Lower lobe of right lung (tissue), 2 donors: ENCODE measurements at places on chromosomes 6 and 20. TPM values are rescaled to one million over a fixed set of nuclear protein-coding genes. Genes with fewer than 3 reads are reported as not detected.

DNA sequence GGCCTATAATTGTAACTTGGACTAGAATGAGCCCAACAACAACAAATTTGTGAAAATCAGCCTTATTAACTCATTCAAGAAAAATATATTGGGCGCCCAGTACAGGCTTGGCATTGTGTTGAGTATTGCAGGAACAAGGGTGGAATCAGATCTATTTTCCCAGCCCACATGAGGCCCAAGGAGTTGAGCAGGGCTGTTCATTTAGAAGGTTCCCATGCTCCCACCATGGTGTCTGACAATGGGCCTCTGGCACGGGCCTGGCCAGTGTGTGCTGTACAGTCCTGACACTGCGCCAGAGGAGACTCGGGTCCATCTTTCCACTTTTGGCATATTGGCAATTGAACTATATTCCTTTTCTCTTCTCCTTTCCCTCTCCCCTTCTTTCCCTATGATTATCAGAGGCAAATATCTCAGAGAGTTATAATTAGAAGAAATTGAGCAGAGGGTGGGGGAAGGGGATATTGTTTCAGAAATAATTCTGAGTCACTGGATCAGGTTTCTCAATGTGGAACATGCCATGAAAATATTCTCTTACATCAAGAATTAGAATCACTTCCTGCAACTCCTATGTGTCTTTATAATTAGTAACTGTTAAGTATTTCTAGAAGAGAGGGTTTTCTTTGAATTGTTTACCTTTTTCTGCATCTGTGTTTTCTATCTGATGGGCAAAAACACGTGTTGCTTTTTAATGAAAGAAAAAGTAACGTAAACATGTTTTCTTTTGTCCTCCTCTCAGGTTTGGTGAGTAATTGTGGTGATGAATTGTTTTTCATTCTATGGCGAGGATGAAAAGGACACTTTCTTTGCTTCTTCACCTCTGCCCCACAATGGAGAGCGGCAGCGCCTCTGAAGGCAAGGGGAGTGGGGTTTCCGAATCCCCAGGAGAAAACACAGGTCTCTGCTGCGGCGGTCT is 209.4 kb downstream of the FOXA2 start:
- H3K4me3 ChIP-seq = no peak overlapping the region
- no peak overlapping the region for H3K27ac ChIP-seq
- DNase-seq = no peak
- no peaks in the 10 kb centered on the region for H3K4me1 ChIP-seq

DNA sequence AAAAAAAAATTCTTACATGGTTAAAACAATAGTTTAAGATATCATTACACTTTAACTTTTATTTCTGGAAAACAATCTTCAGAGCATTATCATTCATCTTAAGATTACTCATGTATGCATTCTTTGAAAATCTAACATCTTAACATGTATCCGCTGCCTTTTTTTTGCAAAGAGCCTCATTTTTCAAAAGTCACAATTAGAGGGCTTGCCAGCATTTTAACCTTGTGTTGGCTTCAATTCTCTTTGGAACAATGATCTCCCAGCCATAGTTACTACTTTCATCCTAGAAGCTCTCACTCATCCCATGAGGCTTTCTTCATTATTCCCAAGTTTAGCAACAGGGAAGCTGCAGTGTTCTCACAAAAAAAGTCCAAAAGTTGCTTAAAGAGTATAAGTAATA is 330.8 kb downstream of the BCKDHB start:
- no peaks in the 10 kb centered on the region for H3K27me3 ChIP-seq
- H3K4me1 ChIP-seq = no peaks in the 10 kb centered on the region
- no peak for DNase-seq
- H3K36me3 ChIP-seq = no peaks in the 10 kb centered on the region
- H3K4me3 ChIP-seq = no peak overlapping the region

DNA sequence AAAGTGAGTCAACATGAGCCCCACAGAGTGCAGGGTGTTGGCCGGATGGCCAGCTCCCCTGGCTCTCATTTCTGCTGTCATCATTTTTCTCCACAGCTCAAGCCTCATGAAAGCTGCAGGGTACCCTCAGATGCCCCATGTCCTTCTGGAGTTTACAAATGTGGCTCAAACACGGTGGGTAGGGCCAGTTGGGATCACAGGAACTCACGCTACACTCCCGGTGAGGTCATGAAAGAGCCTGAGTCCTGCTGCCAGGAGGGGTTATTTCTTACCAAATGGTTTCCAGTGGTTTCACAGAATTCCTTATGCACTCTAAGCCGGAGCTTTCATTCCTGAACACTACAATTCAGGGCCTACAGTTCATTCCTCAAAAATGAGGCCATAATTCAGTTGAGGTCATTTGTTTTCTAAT is 78.7 kb downstream of the TMEM170B start:
- no peaks in the 10 kb centered on the region for H3K4me1 ChIP-seq
- no peak for DNase-seq
- H3K36me3 ChIP-seq = no peaks in the 10 kb centered on the region
- no peak overlapping the region for H3K27ac ChIP-seq
- no peak overlapping the region for H3K4me3 ChIP-seq

GRCh38 chr20:22403022-22403631 is 181.2 kb downstream of the FOXA2 start:
- peak overlapping the region; percentile 38 for H3K4me3 ChIP-seq
- H3K36me3 ChIP-seq = no peaks in the 10 kb centered on the region
- peak overlapping the region; percentile 64 for H3K27ac ChIP-seq

- no peaks in the 10 kb centered on the region for H3K27me3 ChIP-seq
- no peaks in the 10 kb centered on the region for H3K36me3 ChIP-seq
- peaks cover 23% of the 10 kb centered on the region for H3K4me1 ChIP-seq
- no peak overlapping the region for H3K4me3 ChIP-seq
These were observed 15.4 kb upstream of the TRIB3 start for GRCh38 chr20:364905-365794.

DNA sequence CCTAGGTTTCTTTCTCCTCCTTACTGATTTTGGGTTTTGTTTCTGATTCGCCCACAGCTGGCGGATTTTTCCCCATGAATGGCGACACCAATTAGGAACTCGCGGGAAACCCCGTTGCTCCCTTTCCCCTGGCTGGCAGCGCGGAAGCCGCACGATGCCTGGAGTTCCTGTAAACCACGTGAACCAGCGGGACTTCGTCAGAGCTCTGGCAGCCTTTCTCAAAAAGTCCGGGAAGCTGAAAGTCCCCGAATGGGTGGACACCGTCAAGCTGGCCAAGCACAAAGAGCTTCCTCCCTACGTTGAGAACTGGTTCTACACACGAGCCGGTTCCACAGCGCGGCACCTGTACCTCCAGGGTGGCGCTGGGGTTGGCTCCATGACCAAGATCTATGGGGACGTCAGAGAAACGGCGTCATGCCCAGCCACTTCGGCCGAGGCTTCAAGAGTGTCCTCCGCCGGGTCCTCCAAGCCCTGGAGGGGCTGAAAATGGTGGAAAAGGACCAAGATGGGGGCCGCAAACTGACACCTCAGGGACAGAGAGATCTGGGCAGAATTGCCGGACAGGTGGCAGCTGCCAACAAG is 3.2 kb upstream of the SEC23B start:
- no peak overlapping the region for H3K27ac ChIP-seq
- peaks cover 17% of the 10 kb centered on the region for H3K4me1 ChIP-seq
- no peak overlapping the region for H3K4me3 ChIP-seq
- DNase-seq = no peak
- H3K36me3 ChIP-seq = peaks cover 1% of the 10 kb centered on the region

DNA sequence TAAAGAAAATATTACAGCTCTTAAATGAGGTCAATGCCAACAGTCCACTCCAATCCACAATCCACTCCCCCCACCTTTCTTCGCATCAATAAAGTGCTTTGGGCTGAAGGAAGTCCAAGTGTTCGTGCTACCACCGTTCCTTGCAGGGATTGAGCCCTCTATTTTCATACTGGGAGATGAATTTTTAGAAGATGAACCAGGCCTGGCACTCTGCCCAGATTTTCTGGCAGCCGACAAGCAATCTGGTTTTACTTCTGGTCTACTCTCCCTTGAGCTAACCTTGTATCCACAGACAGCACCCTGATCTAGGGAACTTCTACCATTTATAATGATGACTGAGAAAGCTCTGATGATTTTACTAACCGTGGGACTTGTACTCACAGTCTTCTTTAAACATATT is 72.3 kb downstream of the BTBD9 start:
- no peaks in the 10 kb centered on the region for H3K36me3 ChIP-seq
- no peak for DNase-seq
- no peak overlapping the region for H3K27ac ChIP-seq
- H3K27me3 ChIP-seq = no peaks in the 10 kb centered on the region
- H3K4me1 ChIP-seq = peaks cover 21% of the 10 kb centered on the region
- H3K4me3 ChIP-seq = no peak overlapping the region

DNA sequence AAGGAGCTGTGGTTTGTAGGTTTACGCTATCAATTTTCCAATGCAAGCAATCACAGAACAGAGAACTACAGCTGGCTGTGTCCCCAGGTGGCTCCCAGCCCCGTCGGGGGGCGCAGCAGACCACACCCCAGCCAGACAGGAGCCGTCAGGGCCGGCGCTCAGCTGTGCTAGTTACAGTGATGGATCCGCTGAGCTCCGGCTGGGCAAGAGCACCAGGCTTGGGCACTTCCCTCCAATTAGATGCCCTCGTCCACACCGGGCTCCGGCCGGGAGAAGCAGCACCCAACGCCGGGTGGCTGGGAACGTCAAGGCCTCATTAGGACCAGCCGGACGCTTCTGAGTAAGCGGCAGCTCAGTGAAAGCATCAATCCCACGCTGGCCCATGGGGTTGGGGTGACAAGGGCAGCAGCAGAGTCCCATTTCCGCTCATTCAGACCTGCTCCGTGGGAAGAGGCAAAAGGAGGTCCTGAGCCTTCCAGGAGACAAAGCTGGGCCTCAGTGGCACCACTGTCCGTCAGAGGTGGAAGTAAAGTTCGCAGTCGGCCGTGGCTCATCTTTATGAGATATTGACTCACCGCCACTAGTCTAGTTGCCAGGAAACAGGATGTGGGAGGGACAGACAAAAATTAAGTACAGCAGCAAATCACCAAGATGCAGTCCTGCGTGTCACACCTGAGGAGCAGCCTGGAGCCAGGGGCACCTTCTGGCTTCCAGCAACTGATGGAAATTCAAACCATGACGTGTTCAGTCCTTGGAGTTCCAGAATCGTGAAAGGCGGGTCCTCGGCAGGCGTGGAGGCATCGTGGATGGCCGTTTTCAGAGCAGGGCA is 164.1 kb downstream of the TAF4 start:
- DNase-seq = no peak
- H3K4me1 ChIP-seq = no peaks in the 10 kb centered on the region
- H3K36me3 ChIP-seq = no peaks in the 10 kb centered on the region
- peaks cover 35% of the 10 kb centered on the region for H3K27me3 ChIP-seq
- no peak overlapping the region for H3K27ac ChIP-seq

DNA sequence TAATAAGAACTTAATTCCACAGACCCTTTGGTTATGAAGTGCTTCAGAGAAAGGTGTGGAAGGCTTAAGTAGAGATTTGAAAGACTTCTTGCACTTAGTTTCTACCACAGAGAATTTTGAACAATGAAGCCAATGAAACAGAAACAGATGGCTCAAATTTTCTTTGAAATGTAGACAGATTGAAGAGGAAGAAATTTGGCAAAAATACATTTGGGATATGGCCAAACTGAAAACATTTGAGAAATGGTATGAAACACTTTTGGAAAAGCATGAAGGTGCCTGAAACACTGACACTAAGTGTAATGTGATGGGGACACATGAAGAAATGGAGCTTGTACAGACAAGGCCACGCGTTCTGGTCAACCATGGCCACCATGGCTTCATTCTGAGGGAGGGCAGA is 272.4 kb upstream of the EXOC2 start:
- DNase-seq = no peak
- no peak overlapping the region for H3K27ac ChIP-seq
- no peaks in the 10 kb centered on the region for H3K27me3 ChIP-seq
- H3K4me3 ChIP-seq = no peak overlapping the region
- no peaks in the 10 kb centered on the region for H3K36me3 ChIP-seq
- H3K4me1 ChIP-seq = no peaks in the 10 kb centered on the region

- H3K4me3 ChIP-seq = no peak overlapping the region
- no peaks in the 10 kb centered on the region for H3K27me3 ChIP-seq
- no peaks in the 10 kb centered on the region for H3K4me1 ChIP-seq
- H3K27ac ChIP-seq = no peak overlapping the region
- DNase-seq = no peak
These were observed 479.6 kb upstream of the CHD6 start for GRCh38 chr20:42097741-42098140.

GRCh38 chr20:63492518-63492917 is 6.4 kb downstream of the EEF1A2 start:
- H3K27ac ChIP-seq = no peak overlapping the region
- no peak overlapping the region for H3K4me3 ChIP-seq
- peaks cover 10% of the 10 kb centered on the region for H3K4me1 ChIP-seq
- no peaks in the 10 kb centered on the region for H3K36me3 ChIP-seq
- DNase-seq = no peak

- H3K4me3 ChIP-seq = no peak overlapping the region
- peaks cover 26% of the 10 kb centered on the region for H3K4me1 ChIP-seq
- no peaks in the 10 kb centered on the region for H3K27me3 ChIP-seq
- no peak overlapping the region for H3K27ac ChIP-seq
These were observed 84.2 kb downstream of the EPB41L2 start for GRCh38 chr6:130978660-130979396.

DNA sequence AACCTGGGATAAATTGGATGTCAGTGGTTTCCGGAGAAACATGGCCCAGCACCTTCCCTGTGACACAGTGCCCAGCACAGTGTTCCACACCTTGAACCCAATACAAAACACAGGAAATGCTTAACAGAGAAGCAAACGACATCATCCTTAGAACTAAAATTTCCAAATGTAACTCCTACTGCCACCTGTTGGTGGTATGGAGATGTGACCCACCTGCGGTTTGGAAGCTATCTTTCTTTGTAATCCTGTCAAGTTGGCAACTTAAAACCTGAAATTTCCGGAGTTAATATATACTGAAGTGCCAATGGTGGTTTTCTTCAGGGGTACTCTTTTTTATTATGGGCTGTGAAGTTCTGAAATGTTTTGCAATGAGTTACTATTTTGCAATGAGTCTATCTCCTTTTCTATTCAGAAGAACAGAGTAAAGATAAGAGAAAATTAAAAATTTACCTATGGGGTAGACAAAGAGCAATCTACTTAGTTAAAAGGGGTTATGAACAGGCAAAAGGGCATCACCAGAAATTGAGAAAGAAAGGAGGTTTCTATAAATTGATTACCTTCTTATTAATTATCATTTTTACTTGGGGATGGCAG is 658.8 kb downstream of the PTPRT start:
- H3K27ac ChIP-seq = no peak overlapping the region
- no peak for DNase-seq
- H3K27me3 ChIP-seq = no peaks in the 10 kb centered on the region

The FAM210B gene
- total RNA-seq = 36.4 TPM

The SAMD3 gene
- 5.5 TPM for total RNA-seq
